Bone marrow (tissue), 2 donors: ENCODE measurements at places on chromosomes 1 and 21.

DNA sequence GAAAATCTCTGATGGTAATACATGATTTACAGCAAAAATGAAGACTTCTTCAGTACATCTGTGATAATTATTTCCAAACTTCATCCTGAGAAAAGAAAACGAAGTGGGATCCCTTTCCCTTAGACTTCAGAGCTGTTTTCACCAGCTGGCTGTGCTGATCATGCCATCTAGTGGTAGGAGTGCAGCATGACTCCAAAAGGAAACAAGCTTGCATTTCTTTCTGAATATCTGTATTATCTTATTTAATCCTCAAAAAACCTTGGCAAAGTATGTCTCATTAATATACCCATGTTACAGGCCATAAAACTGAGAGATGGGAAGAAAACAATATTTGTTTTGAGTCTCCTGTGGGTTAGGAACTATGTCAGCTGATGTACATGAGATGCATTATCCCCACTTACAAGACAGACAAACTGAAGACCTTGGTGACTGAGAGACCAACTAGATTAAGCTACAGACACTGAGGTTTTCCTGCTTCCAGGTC is 9.8 kb upstream of the GJA8 start:
- no peak for DNase-seq

DNA sequence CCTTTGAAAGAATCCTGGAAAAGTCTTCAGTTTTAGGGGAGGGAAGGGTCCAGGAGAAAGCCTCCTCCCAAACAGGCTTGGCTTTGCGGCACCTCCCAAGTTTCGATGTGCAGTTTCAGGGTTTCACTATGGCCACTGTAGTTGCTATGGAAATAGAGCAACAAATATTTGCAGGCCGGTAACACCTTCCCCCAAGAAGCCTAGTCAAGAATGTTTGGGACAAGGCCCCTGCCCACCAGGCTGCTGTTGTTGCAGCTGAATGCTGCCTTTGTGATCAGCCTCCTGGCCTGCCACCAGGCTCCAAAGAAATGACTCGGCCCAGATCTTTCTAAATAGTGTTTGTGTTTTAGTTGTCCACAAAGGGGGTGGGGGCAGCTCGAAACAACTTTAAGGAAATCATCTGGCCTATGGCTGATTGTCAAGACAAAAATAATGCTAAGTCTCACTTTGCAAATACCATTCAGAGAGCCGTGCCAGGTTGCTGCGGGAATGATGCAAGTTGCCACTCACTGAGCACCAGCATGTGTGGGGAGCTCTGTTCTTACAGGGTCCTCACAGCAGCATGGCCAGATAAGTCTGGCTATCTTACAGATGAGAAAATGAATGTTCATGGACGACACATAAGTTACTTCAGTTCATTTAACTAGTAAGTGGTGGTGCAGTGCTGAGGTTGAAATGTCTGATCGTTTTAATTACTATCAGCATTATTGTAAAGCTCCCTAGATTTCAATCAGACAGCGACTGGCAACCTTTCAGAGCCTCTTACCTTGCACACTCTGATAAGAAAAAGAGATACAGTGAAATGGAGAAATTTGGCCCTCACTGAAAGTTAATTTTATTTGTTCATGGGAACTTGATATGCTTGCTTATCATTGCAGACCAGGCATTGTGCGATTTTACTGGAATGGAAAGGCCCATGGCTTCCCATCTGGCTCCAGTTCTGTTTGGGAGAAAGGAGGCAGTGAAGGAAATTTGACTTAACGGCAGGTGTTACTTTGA is 91.2 kb upstream of the JUN start:
- no peak for DNase-seq

GRCh38 chr21:36035381-36035791 is 24.9 kb downstream of the SETD4 start:
- DNase-seq = no peak

GRCh38 chr1:35398739-35399138 is 130.2 kb downstream of the ZMYM4 start:
- DNase-seq = no peak

- DNase-seq = no peak
Observed at GRCh38 chr1:233656032-233656635, 42.2 kb downstream of the KCNK1 start.

DNA sequence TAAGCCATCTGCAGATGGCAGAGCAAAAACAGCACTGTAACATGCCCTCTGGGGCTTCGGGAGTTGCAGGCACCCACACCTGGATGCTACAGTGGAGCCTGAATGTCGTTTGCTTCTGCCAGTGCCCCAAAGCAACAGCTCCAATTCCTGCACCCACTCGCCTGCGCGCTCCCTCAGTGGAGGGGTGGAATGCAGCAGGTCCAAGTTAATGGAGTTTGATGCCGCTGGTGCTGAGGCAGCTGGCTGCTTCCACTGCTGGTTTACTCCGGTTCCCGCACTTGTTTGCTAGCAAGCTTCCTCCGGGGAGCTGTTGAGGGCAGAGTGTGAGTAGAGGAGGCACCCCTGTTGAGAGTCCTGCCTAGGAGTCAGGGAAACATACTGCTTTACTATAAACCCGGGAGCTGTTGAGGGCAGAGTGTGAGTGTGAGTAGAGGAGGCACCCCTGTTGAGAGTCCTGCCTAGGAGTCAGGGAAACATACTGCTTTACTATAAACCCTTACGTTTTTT is 584.0 kb upstream of the TMPRSS15 start:
- no peak for DNase-seq

GRCh38 chr1:176017722-176018121 is 189.4 kb downstream of the COP1 start:
- DNase-seq = no peak

- DNase-seq = no peak
Observed at GRCh38 chr1:99481391-99481996, 164.4 kb upstream of the PALMD start.

DNA sequence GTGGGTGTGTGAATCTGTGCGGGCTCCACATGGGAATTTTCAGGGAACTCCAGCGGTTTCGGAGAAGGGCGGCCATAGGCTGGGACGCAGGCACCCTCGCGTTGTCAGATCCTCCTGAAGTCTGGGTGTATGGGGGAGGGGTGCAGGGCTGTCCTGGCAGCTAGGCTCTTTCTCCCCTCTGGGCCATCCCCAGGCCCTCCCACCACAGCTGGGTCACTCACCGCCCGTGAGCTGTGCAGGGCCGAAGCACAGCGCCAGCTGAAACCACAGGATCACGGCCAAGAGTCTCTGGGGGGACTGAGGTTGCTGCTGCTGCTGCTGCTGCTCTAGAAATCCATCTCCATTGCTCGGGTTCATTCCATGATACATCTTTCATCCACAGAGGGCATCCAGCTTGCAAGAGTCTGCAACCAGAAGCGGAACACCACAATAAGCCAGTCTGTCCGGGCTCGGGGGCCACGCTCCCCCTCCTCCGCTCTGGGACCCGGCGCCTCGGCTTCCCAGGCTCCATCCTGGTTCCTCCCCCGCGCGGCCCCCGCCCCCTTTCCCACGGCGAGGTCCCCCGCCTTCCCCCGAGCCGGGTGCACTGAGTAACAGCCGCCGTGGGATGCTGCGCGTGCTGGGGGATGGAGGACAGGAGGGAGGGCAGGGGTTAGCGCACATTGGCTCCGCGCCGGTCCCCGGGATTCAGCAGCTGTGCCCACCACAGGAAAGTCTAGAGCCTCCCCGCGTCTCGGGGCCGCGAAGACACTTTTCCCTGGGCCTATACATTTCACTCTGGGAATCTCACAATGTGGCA is 720 bp downstream of the SUSD4 start:
- DNase-seq = no peak

DNA sequence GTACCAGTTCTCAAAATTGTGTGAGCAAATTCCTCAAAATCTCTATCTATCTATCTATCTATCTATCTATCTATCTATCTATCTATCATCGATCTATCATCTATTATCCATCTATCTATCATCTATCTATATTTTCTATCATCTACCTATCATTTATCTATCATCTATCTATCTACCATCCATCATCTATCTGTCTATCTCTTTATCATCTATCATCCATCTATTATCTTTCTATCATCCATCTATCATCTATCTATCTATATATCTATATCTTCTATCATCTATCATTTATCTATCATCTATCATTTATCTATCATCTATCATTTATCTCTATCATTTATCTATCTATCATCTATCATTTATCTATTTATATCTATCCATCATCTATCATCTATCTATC is 364.7 kb upstream of the GREM2 start:
- DNase-seq = no peak

- DNase-seq = no peak
Observed at GRCh38 chr1:220182656-220183055, 88.7 kb downstream of the IARS2 start.

- no peak for DNase-seq
Observed at GRCh38 chr1:200731654-200732332, 6.9 kb upstream of the CAMSAP2 start.

GRCh38 chr1:8721679-8722324 is 95.6 kb downstream of the RERE start:
- no peak for DNase-seq

GRCh38 chr1:114349891-114350605 is 161.0 kb downstream of the TRIM33 start:
- no peak for DNase-seq

DNA sequence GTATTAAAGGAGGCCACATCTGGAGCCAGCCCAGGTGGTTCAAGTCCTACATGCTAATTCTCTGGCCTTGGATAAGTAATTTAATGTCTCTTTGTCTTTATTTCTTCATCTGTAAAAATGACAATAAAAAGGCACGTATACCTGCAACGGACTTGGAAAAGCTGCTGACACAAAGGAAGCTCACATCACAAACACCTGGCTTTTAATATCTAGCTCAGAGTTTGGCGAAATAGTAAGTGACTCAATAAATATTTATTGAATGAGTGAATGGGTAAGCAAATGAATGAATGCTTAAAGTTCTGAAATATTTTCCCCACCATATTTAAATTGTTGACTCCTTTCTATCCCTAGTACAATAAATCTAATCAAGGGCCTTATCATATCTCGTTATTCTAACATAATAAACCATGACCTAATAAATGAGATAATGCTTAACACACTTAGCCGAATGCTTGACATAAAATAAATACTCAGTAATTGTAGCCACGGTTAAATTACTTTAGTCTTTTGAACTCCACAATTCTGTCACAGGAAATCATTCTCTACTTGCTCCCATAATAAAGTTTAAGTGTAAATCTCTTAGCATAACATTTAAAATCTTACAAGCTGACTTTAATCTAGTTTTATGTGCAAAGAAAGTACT is 74.7 kb upstream of the PALMD start:
- no peak for DNase-seq
